Naive B cell (primary cell): ENCODE measurements at places on chromosomes 3 and 15.
A peak's percentile ranks its signal among the peaks of the same experiment; 100 is the strongest.

DNA sequence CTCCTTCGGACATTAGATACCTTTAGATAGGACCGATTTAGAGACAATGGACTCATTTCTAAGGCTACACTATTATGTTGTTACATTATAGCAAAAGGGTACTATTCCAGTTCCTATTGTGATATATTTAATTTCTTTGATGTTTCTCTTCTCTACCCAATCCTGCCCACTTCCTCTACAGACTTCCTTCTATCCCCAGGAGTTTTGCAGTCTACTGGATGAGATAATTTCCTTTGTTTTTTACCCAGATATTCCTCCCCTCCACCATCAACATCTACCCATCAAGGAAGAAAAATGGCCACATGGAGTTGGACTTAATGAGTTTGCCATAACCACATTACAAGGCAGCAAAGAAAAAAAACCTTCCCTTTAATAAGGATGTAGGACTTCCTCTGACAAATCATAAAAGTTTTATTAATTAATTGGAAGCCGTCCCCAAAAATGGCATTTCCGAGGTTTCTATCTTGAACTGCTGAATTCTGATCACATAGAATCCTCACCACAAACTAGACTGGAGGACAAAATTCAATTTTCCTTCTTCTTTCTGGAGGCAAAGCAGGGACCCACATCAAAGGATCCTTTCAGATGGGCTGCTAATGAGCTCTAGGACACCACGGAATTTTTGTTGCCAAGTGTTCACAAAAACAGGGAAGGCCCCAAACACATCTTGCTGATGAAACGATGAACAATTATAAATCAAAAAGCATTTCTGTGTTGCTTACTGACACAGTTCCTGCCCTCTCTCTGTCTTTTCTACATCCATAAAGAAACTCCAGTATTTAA, 33.4 kb downstream of the FRMD4B start:
- H3K4me3 ChIP-seq: no peak overlapping the region
- no peak overlapping the region for H3K27ac ChIP-seq
- H3K36me3 ChIP-seq: no peaks in the 10 kb centered on the region
- no peak for DNase-seq
- peaks cover 15% of the 10 kb centered on the region for H3K4me1 ChIP-seq
- no peaks in the 10 kb centered on the region for H3K27me3 ChIP-seq

DNA sequence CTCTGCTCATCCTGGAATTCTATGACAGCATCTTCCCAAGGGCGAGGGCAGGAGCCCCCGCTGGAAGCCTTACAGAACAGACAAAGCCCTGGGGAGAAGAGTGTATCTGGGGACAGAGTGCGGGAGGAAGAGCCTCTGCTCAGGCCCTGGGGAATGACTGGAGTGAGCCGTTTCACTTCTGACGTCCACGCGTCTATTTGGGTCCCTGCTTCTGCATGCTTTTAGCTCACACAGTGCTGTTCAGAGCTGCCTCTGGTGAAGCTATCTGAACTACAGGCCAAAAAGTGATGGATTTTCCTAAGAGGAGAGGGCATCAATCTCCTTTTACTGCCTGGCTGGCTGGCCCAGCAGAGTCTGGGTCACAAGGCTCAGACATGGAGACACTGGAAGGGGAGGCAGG, 311.8 kb downstream of the NTRK3 start:
- no peak overlapping the region for H3K4me3 ChIP-seq
- no peaks in the 10 kb centered on the region for H3K27me3 ChIP-seq
- no peak for DNase-seq
- no peaks in the 10 kb centered on the region for H3K36me3 ChIP-seq
- no peak overlapping the region for H3K27ac ChIP-seq

DNA sequence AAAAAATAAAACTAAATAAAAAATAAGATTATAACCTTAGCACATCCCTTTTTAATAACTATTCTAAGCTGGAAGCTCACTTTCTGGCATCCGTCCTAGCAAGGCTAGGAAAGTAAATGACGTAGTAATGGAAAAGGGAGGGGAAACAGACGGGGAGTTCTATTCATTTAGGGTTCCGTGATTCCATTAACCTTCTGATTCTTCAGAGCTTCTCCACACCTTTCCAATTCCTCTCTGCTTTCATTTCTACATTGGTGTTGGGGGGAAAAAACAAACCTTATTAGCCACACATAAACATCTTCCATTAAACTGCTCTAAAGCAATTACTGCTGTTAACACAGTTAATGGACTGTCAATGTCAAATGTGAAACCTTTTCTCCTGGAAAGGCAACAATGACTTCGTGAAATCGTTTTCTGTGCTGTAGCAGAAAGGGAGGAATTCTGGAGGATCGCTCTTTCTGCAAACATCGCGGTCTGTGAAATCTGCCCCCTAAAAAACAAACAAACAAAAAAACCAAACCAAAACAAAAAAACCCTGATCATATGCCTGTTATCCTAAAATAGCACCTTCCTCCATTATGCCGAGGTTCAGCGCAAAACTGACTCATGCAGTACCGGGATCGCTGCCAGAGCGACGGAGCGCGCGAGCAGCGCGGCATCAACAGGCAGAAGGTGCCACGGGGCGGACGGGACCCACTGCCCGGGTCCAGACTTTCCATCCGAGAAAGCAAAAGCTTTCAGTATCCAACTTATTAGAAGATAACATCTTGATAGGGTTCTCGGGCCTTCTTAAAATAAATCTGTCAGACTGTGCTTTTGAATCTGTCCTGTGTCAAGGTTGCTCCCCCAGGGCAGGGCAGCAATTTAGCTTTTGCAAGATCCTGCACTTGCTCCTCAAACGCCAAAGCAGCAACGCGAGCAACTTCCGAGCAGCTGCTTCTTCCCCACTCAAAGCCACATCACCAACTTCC, 156.2 kb downstream of the FGF12 start:
- H3K36me3 ChIP-seq: no peaks in the 10 kb centered on the region
- peak overlapping the region; percentile 59 for H3K4me3 ChIP-seq
- no peak overlapping the region for H3K27ac ChIP-seq
- no peaks in the 10 kb centered on the region for H3K4me1 ChIP-seq
- no peak for DNase-seq
- peaks cover 52% of the 10 kb centered on the region for H3K27me3 ChIP-seq

GRCh38 chr3:129313415-129313664, 34.7 kb downstream of the HMCES start:
- no peak overlapping the region for H3K27ac ChIP-seq
- no peaks in the 10 kb centered on the region for H3K27me3 ChIP-seq
- no peaks in the 10 kb centered on the region for H3K36me3 ChIP-seq
- H3K4me1 ChIP-seq: peaks cover 35% of the 10 kb centered on the region

DNA sequence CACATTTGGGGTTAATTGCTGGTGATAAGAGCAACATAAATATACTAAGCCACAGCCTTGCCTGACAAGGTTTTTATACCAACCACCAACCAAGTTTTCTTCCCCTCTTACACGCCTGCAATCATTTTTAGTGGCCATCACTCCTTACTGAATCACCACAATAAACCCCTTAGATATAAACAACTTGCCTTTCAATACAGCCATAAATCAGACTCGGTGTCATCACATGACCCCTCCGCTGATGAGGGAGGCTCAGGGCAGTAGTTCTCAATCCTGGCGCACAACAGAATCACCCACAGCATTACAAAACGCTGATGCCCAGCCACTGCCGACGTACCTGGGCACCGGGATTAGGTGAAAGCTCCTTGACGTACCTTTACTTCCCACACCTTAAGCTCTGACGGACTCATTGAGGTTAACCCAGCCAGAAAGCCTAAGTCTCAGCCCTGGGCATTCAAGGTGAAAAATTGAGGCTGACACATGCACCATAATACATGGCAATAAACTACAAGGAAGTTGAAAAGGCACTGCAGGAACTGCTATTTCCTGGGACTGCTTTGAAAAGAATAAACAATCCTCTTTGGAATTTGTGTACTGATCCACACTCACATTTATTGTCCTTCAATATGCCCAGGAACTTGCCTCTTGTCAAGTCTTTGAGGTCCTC, 17.1 kb downstream of the ADCY5 start:
- H3K27ac ChIP-seq: peak overlapping the region; percentile 35
- H3K4me1 ChIP-seq: no peaks in the 10 kb centered on the region
- peaks cover 14% of the 10 kb centered on the region for H3K27me3 ChIP-seq
- DNase-seq: no peak
